ENCODE measurements at places on chromosomes 2 and 18. TPM values are rescaled to one million over a fixed set of nuclear protein-coding genes. Genes with fewer than 3 reads are reported as not detected.

DNA sequence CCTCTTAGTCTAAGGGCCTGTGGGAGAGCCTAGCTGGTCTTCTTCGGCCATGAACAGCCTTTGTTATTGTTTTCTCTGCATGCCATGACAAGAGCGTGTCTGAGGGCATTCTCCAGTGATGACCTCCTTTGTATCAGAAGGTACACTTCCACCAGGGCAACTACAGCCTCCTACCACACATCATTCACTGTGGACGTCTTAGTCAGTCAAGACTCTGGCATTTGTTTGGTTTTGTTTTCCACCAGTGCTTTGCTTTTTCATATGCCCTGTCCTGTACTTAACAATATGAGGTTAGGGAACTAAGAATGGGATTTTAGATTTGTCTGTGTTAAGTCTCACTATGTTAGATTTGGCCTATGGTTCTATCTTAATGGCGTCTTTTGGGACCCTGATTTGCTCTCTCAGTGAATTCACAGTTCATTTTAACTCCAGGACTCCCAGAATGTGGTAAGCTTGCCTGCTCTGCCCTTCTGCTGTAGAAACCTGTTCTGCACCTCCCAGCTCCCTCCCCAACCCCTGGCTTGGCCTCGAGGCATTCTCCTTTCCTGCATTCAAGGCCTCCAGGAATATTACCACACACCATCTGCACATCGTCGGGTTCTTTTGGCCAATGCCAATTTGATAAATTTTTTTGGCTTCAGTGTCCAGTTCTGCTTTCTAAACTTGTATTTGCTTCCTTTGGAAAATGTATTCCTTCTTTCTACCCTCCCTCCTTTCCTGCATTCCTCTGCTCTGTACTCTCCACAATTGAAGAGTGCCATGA is 42.8 kb upstream of the IL1R1 start:
- no peak for DNase-seq

KIAA2012 gene
- total RNA-seq: not detected

HOXD4 gene
- total RNA-seq: not detected

DNA sequence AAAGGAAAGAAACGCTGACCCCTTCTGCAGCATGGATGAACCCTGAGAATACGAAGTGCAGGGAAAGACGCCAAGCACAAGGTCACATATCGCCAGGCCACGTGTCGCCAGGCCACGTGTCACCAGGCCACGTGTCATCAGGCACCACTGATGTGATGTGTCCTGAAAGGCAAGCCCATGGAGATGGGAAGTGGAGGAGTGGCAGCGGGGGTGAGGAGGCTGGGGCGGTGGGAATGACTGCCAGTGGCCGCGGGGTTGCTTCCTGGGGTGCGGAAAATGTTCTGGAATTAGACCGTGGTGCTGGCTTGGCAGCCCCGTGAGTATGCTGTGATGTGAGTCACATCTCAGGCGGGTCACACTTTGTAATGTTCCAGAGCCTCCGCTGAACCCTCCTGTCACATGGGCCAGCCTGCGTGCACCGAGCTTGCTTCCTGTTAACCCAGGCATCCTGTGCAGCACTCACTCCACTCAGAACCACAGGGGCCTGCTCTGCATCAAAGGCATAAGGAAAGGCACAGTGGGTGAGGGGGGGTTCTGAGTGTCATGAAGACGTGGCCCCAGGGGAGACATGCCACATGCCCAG is 39.0 kb downstream of the SLC66A2 start:
- DNase-seq: no peak

- no peak for DNase-seq
Observed at GRCh38 chr2:31397094-31397493, 17.4 kb downstream of the XDH start.

CYP27A1 gene
- 0.11 TPM for total RNA-seq

TMEM169 gene
- 17.9 TPM for total RNA-seq

GRCh38 chr2:155372969-155373368 is 674.5 kb downstream of the KCNJ3 start:
- DNase-seq: no peak

DNA sequence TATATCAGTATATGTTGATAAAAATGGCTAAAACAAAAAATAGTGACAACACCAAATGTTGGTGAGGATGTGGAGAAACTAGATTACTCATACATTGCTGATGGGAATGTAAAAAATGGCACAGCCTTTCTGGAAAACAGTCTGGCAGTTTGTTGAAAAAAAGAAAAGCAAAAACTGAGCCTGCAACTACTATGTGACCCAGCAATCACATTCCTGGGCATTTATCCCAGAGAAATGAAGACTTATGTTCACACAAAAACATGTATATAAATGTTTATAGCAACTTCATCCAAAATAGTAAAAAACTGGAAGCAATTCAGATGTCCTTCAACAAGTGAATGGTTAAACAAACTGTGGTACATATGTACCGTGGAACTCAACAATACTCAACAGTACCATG is 7.5 kb upstream of the KDSR start:
- DNase-seq: no peak

DNA sequence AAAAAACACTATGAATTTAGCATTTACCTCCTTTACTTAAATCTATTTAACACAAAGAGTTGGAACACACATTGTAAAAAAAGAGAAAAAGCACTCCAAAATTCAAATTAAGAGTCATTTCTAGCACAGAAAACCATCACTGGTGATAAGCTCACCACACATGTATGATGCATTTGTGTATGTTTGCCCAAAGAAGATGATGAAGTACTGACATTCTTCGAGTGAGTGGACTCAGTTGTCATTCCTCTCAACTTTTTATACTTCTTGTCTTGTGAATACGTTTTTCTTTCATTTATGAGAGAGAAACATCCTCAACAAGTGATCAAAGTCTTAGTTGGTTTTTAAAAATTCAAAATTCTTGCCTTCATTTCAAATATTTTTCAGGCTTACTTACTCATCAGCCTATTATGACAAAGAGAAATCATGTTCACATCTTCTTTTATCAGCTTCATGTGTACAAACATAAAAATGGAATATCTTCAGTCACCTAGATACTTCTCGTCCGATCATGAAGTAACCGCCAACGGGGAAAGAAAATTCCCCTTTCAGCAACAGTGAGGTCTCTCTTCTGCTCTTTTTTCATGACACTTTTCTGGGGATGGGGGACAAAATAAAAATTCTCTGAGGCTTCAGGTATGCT is 1.5 kb downstream of the DSEL start:
- no peak for DNase-seq

DNA sequence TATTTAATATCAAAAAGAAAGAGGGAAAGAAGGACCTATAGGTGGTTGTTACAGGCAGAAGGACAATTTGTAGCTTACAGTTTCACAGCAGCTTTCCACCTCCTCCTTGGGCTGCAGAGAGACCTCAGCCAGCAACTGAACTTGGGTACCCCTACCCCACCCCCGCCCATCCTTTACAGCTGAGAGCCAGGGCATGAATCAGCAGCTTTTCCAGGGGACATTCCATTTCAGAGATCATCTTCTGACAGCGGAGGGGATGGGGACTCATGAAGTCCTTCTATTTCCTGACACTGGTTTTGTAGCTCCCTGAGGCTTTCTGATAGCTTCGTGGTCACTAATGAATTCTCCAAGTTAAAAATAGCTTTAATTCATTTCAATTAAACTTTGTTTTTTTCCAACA is 96.4 kb downstream of the ITGB1BP1 start:
- no peak for DNase-seq

YIPF4 gene
- total RNA-seq: 29.0 TPM

DNA sequence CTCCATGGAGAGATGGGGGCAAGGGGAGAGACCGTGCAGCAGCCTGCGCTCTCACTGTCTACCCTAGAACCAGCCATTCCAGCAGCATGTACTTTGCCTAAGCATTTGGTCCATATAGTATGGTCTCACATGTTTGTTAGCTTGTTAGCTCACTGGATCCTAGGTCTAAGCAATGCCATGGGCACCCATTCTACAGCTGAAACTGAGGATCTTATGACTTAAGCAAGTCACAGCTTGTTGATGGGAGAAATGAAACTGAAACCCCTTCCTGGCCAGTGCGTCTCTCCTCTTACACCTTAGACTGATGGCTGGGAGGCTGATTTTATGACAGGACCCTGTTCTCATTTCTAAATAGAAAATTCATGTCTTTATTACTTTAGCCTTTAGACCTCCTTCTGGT is 90.1 kb downstream of the EPAS1 start:
- DNase-seq: no peak

SCN2A gene
- total RNA-seq: 0.30 TPM

UGT1A6 gene
- total RNA-seq: not detected

- DNase-seq: no peak
Observed at GRCh38 chr2:212695426-212695825, 156.8 kb upstream of the ERBB4 start.

DNA sequence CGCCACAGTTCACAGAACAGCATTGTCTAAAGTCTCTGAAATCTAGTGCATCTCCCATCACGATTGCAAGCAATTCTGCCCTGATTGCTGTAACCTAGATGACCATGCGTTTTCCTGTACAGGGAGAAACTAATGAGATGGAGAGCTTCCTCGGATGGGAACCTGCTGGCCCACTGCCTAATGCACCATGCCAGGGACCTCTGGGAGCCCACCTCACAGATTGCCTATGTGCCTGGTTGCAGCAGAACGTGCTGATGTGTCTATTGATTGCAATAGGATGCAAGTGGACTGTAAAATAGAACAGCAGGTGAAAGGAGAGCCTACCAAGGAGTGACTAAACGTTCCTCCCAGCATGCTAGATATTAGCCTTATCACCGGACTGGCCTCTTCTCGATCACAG is 141.0 kb upstream of the RAB12 start:
- DNase-seq: no peak

GRCh38 chr2:227822416-227823003 is 8.9 kb downstream of the CCL20 start:
- no peak for DNase-seq

ALPP gene
- total RNA-seq: not detected

GRCh38 chr2:60441800-60442199 is 111.7 kb downstream of the BCL11A start:
- no peak for DNase-seq
